NCI-H2107 (cell line): ENCODE measurements at places on chromosomes 5 and 9.

DNA sequence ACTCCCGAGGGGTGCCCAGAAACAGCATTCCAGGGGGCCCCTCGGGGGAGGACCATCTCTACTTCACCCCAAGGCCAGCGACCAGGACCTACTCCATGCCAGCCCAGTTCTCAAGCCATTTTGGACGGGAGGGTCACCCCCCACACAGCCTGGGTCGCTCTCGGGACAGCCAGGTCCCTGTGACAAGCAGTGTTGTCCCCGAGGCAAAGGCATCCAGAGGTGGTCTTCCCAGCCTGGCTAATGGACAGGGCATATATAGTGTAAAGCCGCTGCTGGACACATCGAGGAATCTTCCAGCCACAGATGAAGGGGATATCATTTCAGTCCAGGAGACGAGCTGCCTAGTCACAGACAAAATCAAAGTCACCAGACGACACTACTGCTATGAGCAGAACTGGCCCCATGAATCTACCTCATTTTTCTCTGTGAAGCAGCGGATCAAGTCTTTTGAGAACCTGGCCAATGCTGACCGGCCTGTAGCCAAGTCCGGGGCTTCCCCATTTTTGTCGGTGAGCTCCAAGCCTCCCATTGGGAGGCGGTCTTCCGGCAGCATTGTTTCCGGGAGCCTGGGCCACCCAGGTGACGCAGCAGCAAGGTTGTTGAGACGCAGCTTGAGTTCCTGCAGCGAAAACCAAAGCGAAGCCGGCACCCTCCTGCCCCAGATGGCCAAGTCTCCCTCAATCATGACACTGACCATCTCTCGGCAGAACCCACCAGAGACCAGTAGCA lies 83.9 kb downstream of the GOLPH3 start:
- no peak for DNase-seq

DNA sequence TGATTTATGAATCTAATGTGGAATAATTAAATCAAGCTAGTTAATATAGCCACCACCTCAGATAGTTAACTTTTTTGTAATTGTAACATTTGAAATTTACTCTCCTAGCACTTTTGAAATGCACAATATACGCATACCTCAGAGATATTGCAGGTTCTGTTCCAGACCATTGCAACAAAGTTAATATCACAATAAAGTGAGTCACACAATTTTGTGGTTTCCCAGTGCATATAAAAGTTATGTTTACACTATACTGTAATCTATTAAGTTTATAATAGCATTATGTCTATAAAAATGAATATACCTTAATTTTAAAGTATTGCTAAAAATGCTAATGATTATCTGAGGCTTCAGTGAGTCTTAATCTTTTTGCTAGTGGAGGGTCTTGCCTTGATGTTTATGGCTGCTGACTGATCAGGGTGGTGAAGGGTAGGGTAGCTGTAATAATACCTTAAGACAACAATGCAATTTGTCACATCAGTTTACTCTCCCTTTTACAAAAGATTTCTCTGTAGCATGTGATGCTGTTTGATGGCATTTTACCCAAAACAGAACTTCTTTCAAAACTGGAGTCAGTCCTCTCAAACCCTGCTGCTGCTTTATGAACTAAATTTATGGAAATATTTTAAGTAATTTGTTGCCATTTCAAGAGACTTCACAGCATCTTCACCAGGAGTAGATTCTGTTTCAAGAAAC lies 235.1 kb upstream of the ADAMTSL1 start:
- no peak for DNase-seq

- no peak for DNase-seq
Observed at GRCh38 chr5:108118813-108119514, 262.9 kb downstream of the FBXL17 start.

DNA sequence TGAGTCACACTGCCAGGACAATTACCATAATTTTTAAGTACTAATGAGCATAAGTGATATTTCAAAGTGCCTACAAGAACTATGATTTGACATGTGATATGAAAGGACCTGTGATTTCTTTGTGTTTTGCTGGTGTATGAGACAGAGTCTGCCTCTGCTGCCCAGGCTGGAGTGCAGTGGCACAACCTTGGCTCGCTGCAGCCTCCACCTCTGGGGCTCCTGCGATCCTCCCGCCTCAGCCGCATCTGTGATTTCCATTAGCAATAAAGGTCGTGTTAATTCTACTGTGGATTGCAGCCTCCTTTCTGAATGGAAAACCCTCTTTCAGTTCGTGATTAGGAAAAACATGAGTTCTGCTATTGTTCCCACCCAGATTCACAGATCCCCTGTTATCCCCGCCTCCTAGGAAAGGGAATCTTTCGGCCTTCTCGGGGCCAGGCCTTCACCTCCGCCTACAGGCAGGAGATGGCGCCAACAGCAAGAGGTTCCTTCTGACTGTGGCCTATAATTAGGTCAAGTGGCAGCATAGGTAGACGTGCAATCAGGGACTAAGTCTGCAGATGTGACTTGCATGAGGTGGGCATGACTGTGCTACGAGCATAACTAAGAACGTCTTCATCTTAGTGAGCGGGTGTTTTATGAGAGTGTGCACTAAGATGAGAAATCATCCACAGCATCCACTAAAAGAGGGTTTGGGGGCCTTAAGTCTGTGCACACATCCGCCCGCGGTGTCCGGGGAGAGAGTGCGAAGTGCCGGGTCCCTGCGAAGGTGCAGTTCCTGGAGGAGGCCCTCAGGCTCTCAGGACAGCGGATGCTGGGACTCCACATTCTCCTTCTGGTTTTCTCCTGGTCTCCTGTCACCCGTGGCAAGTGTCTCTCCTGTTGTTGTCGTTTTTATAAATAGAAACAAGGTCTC lies 23.1 kb downstream of the TRIM7 start:
- no peak for DNase-seq

- DNase-seq = no peak
Observed at GRCh38 chr9:136399176-136400037, 563 bp downstream of the SNAPC4 start.

DNA sequence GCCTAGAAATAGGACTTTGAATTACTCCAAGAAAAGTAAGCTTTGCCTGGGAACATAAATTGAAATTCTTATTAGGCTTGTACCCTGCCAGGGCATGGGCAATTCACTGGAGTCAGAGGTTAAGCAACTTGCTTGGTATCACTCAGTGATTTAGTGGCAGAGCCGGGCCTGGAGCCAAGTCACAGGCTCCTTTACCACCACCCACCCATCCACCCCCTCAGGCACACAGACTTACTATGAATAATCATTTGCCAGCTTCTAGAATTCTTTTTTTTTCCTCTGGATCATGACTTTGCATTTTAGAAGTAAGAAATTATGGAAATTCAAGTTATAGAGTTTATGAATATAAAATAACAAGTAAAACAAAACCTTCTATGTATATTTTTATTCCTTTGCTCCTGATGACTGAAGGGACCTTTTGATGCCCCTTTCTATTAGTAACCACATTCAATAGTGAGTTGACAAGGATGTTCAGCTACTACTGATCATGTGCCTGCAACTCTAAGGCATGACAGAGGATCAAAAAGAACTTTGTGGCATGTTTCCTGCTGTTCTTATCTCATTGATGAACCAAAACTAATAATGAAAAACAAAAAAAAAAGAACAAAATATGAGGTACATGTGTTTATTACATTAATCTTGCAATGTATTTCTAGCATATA lies 614.7 kb downstream of the TLR4 start:
- no peak for DNase-seq

GRCh38 chr5:155080721-155081120 lies 67.2 kb downstream of the KIF4B start:
- no peak for DNase-seq

DNA sequence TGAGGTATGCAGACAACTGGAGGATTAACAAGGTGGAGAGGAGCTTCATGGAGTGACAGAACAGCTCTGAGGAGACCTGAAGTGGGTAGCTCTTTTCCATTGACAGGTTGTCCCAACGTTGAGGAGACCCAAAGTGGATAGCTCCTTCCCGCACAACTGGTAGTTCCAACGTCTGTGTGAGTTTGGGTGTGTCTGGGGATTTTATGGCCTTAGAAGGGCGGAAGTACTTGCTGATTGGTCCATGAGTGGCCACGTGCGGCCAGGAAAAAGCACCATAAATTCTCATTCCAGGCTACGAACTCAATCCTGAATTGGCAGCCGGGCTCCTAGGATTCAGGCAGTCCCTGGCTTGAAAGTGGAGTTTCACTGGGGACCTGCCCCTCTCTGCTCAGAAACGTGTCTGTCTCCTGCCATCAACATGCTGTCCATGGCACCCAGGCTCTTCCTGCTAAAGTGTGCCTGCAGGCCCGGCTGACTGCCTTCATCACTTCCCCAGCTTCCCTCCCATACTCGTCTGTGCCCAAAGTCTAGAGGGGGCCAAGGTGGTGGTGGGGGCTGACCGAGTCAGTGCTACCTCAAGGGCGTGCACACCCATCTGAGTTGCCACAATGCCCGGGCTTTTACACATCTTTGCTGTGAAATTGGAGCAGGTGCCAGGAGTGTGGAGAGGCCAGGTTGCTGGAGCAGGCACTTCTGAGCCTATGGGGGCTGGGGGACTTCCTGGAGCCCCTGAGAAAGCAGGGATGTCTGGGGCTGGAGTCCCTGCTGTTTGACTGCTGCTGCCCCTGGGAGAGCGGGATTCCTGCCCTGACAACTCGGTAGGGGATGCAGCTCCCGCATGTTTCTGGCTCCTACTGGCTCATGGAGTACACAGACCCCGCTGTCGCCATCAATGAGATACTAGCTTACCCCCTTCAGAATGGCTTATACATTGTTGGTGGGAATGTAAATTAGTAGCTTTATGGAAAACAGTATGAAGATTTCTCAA lies 2034.6 kb upstream of the ACO1 start:
- DNase-seq = no peak

- DNase-seq = no peak
Observed at GRCh38 chr9:92422611-92423338, 1.5 kb downstream of the OMD start.

- DNase-seq = peak; percentile 7
Observed at GRCh38 chr9:91197232-91198181, 164.2 kb downstream of the AUH start.

DNA sequence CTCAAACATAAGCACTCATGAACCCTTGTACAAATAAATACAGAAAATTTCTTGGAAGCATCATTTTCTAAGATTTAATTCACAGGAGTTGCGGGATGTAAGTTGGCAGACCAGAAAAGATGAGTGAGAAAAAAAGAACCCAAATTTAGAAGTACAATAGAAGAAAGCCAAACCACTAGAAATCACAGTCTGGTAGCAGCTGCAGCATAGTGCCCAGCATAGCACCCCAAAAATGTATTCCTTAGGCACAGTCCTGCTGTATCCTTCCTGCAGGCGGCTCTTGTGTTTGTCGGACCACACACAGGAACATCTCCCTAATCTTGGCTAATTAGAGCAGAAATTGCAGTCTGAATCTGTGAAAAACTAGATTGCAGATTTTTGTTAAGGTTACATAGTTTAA lies 208.5 kb upstream of the TRPM3 start:
- DNase-seq = no peak

DNA sequence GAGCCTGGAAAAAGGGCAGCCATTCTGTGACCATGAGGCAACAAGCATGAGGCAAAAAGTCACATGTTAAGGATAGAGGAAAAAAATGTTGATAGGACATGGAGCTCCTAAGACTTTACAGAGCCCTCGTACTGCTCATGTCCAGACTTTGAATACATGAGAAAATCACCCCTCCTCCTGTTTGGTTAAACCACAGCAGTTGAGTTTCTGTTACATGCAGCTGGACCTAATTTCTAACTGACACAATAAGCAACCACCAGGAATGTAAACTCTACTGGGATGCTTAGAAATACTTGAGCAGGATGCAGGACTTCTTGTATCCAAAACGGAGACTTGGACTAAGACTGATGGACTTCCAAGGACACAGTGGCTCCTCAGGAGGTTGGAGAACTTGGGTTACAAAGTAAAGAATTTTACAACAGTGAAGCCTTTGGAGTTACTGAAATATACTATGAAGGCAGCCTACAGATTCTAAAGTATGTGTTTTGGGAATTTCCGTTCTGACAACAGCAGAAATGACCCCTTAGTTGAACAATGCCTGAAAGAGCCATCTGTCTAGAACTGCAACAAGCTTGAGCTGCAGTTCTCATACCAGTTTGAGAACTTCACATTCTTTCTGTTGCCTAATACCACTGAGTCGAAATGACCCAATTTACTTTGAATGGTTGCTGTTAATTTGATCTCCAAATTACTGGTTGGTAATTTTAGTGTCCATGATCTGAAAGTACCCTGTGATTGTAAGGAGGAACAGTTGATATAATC lies 268.9 kb downstream of the PIK3R1 start:
- DNase-seq = no peak

DNA sequence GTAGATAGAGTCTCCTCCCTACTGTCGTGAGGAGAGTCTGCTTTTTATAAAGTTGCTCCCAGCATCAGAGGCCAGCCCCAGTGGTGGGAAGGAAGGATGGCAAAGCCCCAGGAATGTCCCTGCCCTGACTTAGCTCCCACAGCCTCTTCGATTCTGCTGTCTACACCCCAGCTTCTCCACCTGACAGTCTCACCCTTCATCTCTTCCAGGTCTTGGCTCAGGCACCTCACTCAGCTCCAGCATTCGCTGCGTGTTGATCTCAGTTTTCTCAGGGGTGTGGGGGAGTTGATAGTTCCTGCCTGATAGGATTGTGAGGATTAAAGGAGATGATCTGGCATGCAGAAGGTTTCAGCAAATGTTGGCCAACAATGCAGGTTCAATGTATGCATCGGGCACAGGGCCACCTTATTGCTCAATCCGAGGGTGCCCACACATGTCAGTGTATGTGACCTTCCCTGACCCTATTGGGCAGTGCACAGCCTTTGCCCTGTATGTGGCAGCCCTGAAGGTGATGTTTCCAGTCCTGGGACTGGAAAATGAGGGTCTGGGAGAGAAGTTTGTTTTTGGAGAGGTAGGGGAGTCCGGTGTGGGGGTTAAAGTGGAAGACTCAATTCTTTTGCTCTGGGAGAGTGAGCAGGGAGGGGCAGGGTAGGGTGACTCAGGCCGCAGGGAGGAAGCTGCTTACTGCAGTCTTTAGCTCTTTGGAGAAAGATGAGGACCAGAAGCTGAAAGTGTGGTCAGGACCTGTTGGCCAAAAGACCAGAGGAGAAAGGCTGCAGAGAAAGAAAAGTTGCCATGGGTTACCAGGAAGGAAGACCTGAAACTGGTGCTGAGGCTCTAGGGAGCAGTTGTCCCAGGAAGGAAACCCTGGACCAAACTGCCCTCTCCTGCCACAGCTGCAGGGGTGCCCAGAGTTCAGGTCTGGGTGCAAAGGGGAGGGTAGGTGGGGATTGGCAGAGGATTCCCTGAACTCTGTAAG lies 153.2 kb downstream of the MACROH2A1 start:
- no peak for DNase-seq

DNA sequence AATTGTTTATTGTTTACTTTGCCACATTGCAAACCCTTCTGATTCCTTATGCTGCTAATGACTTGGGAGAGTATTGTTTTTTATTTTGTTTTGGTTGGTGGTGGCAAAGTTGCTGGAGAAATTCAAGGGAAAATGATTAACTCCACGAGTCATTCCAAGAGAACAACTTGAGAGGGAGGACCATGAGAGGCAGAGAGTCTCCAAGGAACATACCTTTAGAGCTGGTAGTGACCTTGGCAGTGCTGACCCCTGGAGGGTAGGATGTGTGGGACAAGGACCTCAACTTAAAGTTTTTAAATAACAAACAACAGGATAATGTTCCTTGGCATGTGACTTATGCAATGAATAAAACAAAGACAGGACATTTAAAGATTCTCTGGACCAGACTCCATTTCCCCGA lies 139.7 kb downstream of the LRRC70 start:
- no peak for DNase-seq
